Activated naive CD4-positive, alpha-beta T cell treated with anti-CD3 and anti-CD28 coated beads for 36 hours (primary cell): ENCODE measurements at places on chromosomes 7 and 10.

GRCh38 chr7:1712907-1713501 lies 42.9 kb downstream of the ELFN1 start:
- DNase-seq: no peak

DNA sequence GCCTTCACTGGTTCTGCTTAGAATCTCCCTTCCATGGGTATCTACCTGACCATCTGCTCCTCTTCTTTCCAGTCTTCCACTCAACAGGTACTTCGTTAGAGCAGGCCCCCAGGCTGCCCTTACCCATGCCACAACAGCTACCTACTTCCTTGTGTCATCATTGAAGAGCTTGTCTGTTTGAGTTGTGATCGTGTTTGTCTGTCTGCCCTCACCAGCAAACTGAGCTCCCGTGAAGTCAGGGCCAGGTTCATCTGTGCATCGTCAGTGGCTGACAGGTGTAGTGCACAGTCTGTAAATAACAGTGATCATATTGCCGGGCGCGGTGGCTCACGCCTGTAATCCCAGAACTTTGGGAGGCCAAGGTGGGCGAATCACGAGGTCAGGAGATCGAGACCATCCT lies 5.0 kb downstream of the NIPSNAP2 start:
- DNase-seq: no peak

DNA sequence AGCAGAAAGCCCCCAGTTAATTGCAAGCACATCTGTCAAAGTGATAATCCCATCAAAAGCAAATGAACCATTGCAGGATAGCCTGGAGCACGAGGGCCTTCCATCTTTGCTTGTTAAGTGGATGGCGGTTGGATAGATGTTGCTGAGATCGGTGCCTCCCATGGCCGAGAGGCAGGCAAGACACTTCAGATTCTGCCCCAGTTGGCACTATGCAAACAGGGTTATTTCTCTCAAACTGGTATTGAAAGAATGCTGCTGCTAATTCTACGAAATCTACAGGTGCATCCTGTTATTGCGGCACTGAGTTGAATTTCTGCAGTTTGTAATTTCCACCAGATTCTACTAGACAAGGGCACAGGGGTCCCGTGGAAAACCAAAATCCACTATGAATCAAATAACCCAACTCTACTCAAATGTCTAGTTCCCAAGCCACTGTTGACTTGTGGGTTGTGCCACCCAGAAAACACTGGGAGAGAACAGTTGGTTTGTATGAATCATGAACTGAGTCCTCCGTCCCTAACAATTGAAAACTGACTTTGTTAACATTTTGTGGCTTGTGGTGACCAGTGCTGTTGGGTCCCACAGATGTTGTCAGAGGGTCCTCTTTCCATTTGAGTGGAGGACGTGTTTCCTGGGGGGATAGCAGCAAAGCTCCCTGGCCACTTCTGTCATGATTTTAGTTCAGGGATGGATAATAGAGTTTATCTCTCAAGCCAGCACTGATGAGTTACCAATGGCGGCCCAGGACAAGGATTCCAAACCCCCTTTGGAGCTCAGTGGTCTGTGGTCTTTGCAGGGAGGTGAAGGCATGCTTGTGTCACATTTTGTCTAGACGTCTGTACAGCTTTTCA lies 7.1 kb upstream of the IL2RA start:
- peak; percentile 46 for DNase-seq

DNA sequence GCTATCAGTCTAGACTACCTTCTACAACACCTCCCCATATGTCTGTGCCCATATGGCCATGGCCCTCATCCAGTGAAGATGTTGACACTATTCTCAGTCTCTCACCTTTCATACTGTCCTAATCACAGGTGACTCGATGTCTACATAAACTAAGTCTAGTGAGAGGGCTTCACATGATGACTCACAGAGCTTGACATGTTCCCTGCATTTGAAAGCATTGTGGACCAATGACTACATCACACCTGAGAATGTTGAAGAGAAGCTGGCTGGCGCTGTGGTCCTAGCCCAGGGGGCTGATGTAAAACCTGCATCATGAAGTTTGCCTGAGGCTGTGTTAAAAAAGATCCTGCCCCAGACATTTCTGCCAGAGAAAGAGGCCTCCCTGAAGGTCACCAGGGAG lies 167.2 kb downstream of the NPSR1 start:
- no peak for DNase-seq

DNA sequence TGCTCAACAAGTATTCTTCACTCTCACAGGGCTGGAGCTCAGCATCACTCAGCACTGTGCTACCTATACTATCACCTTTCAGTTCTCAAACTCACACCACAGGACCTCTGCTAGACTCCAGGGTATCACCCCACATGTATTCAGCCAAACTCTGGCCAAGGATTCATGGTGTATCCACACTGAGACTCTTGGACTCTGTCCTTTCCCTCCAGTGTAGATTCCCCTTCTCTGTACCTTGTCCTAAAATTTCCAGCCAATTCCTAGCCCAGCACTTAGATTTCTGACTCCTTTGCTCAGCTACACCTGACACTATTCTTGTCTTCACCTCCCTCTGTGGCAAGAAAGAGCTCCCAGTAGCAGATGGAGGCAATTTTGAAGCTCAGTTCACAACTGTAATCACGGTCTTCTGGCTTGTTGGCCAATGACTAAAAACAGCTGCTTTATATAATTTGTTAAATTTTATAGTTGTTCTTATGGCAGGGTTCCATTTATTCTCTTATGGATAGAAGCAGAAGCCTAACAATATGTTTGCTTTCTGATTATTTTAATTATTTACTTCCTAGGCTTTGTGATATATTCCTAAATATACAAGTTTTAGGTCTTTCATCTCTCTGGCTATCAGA lies 258.8 kb downstream of the THSD7A start:
- no peak for DNase-seq

- DNase-seq: no peak
Observed at GRCh38 chr7:112116894-112117293, 89.3 kb downstream of the DOCK4 start.

DNA sequence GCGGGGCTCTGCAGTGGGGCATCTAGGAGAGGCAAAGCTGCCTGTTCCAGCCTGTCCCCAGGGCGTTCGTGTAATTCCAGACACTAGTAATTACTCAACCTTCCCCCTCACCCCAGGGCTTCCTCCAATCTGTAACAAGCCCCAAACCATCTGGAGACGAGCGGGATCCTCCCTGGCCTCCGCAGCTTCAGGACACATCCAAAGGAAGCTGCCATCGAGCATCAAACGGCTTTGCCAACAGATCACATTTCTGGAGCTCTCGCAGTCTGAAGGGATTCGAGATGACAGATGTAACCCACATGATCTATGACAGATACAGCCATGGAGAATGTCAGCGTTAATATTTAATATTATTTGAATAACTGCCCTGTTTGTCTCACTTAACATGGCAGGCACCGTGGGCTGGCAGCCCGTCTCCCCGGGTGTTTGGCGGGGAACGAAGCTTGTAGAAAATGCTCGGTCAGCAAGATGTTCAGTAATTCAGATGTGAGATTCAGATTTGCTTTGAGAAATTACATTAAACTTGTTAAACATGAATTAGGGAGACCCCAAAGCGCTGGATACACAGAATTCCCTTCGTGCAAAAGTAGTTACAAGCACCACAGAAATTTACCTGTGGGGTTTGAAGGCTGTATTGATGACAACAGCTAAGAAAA lies 108.5 kb upstream of the C7orf33 start:
- no peak for DNase-seq

GRCh38 chr10:118729200-118729599 lies 25.6 kb downstream of the CACUL1 start:
- no peak for DNase-seq

- no peak for DNase-seq
Observed at GRCh38 chr7:94182066-94182465, 177.9 kb upstream of the BET1 start.

DNA sequence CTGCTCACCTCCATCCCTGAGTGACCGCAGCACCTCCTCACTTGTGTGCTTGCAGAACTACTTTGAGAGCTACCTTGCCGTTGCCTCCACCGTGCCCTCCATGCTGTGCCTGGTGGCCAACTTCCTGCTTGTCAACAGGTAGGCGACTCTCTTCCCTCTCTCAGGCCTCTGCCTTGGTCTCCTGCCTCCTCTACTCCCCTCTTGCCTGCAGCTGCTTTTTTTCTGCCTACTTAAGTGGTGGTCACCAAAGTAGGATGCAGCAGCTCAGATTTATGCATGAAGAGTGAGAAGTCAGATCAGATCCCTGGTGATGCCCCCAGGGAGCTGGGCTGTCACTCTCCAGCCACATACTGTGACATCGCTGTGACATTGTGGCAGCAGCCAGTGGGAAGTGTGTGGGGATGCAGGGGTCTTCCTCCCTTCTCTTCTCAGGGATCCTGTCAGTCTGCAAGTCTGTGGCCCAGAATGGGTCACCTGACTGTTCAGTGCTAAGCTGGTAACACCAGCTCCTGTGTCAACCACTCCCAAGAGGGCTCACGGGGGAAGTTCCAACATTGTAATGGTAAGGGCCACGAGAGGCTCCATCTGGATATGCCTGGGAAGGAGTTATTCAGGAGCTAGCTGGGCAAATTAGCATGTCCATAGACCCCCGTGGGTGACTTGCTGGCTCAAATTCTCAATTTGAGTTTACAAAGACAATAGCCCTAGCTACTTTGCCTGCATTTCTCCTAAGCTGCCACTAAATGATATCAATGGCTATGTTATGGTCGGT lies 25.3 kb downstream of the SLC29A3 start:
- DNase-seq: no peak

GRCh38 chr7:50211130-50212015 lies 93.1 kb upstream of the IKZF1 start:
- no peak for DNase-seq

DNA sequence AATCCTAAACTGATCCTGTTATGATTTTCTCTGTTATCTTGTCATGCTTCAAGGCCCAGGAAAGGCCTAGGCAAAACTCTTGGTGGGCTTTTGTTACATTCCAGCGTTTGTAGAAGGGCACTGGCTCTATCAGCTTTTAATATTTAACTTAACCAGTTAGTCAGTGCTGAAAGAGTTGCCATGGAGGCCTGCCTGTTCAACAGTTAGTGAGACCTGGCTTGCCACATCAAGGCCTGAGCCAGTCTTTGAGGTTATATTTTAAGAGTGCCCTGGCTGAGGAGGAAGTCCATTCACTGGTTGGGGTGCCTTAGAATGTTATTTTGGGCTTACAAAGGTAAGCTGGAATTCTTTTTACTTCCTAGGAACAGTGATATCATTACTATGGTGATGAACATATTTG lies 144.1 kb upstream of the NRG3 start:
- DNase-seq: no peak
